ENCODE measurements at places on chromosomes 6 and 20.

DNA sequence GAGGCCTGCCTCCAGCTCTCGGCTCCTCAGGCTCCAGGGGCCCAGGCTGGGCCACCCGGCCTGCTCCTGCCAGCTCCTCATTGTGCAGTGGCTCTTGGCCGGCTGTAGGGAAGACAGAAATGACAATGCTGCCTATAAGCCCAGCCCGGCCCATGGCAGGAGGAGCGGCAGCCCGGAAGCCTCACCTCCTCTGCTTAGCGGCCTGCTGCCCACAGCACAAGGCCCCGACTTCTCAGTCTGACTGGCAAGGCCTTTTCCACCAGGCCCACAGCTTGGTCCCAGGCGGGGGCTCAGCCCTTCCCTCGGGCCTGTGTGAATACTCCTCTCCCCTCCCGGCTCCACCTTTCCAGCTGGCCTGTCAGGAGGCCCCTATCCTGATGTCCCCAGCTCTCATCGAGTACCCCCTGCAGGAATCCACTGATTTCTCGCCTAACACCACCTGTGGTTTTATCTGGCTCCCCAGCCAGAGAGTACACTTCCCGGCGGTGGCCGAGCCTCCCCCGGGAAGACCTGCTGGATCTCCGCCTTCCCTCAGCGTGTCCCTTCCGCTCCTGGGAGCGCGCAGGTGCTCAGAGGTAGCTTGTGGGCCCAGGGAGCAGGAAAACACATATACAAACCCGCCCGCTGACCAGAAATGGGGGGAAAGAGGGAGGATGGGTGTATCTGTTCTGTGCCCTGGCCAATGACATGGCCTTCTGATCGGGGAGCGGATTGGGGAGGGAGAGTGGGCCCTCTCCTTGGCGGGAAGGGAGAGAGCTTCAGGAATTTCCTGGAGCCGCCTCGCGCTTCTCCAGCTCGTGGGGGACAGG is 963 bp downstream of the DDRGK1 start:
- peak; percentile 9 for DNase-seq

DNA sequence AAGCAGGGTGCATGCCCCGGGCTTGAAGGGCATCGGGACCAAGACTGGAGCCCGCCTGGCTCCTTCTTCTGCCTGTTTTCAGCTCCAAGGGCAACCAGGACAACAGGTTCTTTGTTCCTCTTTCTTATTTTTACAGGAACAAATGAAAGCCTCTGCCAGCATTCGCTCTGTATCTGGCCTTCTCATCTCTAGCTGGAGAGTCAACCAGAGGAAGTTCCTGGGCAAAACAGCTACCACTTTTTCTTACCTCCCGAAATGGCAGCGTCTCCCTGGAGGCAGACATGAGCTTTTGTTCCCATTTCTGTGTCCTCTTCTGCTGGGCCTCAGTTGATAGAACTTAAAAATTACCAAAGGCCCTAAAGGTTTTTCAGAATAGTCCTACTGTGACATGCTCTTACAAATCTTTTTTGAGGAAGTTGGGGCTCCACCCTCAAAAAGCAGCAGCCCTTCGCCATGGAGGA is 74.1 kb upstream of the NAA20 start:
- DNase-seq = no peak

- DNase-seq = no peak
These were observed 1155.3 kb upstream of the GJE1 start for GRCh38 chr6:140977403-140977802.

DNA sequence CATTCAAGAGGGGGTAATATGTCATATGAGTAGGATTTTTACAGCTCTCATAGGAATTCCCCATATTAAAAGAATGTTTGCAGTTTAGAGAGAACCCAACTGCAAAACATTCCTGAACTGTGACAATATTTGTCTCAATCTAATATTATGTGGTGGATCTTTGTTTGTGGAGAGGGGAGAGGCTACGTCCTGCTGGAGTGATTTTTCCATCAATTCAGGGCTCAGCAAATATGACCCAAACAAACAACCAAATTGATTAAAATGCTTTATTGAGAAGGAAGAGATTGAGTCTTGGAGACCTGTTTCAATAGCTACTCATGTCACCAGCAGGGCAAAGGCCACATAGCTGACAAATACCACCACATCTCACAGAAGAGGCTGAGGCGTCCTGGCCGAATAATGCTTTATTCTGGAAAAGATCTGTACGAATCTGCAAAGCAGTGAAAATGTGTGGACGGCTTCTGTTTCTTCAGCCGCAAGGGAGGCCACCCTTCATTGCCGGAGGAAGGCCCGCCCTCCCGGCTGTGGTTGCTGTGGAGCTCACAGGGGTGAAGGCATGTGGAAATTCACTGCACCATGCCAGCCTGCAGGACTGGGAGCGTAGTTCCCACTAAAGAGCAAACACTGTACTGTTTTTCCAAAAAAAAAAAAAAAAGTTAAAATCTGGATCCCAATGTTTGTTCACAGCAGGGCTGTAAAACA is 89.7 kb upstream of the QKI start:
- no peak for DNase-seq

GRCh38 chr6:27667016-27667656 is 194.2 kb upstream of the ZNF184 start:
- DNase-seq = no peak

DNA sequence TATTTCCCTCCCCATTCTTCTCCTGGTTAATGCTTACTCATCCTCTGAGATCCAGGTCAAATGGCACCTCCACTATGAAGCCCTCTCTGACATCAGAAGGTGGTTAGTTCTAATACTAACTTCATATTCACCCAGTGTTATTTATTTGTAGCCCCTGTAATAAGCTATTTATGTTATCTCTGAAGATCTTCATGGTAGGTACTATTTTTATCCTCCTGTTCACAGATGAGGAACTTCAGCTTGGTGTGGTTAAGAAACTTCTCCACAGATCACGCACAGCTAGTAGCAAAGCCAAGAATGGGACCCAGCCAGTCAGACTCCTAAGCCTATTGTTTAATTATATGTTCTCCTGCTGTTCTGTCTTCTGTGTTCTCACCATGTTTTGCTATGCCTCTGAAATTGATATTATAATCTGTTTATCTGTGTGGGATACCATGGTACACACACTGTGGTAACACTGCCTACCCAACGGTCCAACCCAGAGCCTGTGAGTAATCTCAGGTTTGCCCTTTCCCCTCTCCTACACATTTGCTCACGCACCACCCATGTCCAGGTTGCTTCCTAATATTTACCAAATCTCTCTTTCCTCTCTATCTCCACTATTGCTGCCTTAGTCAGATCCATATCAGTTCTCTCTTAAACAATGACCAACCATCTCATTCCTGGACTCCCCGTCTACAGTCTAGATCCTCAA is 98.4 kb downstream of the IPCEF1 start:
- no peak for DNase-seq

GRCh38 chr6:149924206-149924932 is 1.4 kb upstream of the RAET1G start:
- DNase-seq = no peak

DNA sequence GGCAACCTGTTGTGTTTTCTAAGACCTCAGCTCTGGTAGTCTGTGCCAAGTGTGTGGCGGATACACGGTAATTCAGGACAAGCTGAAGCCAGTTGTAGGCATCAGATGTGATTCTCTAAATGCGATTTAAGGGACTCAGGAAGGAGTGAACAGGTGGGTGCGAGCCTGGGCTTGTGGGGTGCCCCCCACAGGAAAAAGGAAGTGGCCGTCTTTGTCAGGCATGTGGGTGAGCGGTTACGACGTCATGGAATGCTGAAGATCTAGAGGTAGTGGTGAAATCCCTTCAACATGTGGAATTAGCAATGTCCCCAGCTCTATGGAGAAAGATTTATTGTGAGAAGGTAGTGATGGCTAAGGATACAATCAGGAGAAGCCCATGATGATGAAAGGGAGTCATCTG is 95.1 kb upstream of the EXOC2 start:
- no peak for DNase-seq

- no peak for DNase-seq
These were observed at the start of gene TIAM2 for GRCh38 chr6:154995254-154996015. TSS of gene TIAM2 (plus strand) at chr6:154995315. CDS start at chr6:155129224, 133,909 bp downstream.

DNA sequence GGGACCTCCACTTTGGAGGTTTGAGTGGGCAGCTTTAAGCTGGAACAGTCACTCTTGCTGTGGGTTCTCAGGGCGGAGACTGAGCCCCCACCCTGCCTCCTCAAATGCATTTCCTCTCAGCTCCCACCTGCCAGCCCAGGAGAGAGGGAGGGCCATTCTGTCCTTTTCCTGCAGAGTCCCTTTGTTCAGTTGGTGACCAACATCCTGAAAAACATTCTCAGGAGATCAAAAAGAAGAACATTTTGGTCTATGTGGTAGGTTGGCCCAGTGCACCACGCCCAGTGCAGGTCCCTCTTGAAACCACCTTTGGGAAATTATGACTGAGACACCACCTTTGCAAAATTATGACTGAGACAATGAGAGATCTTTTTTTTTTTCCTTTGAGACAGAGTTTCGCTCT is 13.4 kb downstream of the SLC52A3 start:
- DNase-seq = no peak

DNA sequence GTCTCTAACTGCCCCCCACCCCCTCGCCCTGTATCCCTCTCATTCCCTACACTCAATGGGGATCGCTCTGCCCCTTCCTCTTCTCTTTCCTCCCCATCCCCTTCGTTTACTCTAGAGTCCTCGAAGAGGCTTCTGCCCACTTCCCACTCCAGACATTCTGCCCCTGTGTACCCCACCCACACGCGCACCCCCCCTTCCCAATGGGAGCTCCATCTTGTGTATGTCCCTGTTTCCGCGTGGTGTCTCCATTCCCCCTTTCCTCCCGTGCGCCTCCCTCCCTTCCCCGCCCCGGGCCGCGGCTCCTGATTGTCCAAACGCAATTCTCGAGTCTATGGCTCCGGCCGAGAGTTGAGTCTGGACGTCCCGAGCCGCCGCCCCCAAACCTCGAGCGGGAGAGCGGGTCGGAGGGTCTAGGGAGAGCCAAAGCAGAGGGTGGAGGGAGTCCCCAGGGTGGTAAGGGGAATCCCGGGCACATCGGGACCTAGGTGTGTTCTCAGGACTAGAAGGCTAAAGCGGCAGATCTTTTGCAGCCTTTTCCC is 679 bp upstream of the RING1 start:
- DNase-seq = no peak

- DNase-seq = no peak
These were observed 4.9 kb downstream of the VSTM2L start for GRCh38 chr20:37907677-37908401.

- no peak for DNase-seq
These were observed 4.5 kb downstream of the BCAS4 start for GRCh38 chr20:50799176-50799889.

GRCh38 chr6:111734068-111735061 is 128.7 kb upstream of the TRAF3IP2 start:
- DNase-seq = no peak

GRCh38 chr20:6851136-6851535 is 83.7 kb downstream of the BMP2 start:
- no peak for DNase-seq

DNA sequence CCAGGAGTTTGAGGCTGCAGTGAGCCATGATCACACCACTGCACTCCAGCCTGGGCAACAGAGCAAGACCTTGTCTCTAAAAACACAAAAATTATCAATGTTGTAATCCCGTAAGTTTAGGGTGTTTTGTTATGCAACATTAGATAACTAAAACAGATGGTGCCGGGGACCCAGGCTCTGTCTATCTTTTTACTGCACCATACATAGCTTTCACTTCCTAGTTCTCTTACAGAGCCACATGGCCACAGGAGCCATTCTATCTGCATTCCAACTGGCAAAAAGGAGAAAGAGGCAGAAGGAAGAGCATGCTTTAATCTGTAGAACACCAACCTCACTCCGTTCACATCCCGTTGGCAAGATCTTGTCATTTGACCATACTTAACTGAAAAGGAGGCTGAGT is 5.4 kb upstream of the TCF15 start:
- no peak for DNase-seq

DNA sequence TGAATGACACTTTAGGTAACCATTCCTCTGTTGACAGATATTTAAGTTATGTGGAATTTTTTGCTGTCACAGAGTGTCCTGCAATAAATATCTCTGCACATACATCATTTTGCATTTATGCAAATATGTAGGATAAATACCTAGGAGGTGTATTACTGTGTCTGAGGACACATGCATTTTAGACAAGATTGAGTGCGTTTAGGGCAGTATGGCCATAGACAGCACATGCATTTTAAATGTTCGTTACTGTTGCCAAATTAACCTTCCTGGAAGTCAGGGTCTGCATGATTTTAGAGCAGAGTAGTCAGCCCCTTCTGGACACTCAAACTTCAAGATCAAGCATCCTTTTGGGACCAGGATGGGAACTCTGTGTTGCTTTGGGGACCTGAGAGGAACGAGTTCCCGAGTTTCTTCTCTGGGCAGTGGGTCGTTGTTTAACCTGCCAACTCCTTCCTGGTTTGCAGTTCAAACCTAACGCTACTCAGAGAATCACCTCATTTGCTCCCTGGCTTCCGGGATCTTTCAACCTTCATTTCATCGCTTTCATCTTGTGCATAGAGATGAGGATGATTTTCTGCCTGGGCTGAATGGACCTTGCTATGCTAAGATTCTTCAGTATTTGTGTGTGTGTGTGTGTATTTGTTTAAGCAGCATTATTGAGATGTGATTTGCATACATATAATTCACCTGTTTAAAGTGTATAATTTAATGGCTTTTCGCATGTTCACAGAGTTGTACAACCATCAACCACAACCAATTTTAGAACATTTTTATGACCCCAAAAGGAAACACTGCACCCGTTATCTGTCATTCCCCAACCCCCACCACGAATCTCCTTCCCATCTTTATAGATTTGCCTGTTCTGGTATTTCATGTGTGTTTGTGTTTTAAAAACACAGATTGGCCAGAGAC is 9.8 kb downstream of the BCAS4 start:
- no peak for DNase-seq

GRCh38 chr6:1407499-1407990 is 18.2 kb downstream of the FOXF2 start:
- no peak for DNase-seq

DNA sequence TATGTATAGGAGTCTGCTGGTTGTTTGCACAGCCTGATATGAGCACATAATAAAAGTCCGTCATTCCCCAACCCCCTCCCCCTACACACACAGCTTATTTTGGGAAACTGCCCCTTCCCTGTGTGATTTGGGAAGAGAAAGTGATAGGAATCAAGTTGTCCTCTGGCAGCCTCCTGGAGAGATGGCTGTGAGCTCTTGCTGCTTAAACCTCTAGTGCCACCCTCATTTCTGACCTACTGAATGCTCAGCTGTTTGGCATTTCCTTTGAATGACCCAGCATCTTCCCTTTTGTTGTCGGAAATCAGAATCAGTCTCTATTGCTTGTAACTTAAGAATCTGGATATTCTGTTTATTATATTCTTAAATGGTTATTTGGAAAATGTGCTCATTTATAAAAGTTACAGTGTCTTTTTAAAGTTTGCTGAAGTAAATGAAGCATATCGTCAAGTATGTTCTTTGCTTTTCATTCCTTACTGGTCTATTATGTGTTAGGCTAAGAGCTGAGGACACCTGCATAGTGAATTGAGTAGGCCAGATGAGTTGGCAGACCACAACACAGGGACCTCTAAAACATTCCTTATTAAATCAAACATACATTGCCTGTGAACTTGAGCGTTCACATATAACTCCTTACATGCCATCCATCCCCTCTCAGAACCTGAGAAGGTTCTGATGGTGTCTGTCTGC is 5.5 kb downstream of the RWDD2A start:
- DNase-seq = no peak
